ENCODE measurements at places on chromosomes 1 and 21.
A peak's percentile ranks its signal among the peaks of the same experiment; 100 is the strongest.

DNA sequence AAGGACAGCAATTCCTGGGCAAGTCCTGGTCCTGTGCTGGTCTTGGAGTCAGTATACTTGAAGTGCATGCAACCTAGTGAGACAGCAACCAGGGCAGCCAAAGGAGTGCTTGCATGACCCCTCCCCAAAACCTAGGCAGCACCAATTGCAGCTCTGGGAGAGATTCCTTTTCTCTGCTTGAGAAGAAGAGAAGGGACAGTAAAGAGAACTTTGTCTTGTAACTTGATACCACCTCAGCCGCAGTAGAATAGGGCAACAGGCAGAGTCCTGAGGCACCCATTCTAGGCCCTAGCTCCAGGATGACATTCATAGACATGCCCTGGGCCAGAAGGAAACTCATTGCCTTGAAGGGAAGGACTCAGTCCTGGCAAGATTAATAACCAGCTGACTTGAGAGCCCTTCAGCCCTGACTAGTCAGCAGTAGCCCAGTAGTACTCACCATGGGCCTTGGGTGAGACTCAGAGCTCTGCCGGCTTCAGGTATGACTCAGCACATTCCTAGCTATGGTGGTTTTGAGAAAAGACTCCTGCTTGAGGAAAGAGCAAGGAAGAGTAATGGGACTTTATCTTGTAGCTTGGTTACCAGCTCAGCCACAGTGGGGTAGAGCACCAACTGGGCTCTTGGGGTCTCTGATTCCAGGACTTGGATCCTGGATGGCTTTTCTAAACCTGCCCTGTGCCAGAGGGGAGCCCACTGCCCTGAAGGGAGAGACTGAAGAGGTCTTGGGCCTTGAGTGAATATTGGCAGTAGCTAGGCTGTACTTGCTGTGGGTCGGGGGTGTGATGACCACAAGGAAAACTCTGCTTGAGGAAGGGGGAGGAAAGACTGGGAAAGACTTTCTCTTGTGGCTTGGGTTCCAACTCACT is 51.7 kb upstream of the ACADM start:
- no peak for DNase-seq

GRCh38 chr1:20992322-20993056 is 184.2 kb downstream of the EIF4G3 start:
- peak; percentile 62 for DNase-seq

DNA sequence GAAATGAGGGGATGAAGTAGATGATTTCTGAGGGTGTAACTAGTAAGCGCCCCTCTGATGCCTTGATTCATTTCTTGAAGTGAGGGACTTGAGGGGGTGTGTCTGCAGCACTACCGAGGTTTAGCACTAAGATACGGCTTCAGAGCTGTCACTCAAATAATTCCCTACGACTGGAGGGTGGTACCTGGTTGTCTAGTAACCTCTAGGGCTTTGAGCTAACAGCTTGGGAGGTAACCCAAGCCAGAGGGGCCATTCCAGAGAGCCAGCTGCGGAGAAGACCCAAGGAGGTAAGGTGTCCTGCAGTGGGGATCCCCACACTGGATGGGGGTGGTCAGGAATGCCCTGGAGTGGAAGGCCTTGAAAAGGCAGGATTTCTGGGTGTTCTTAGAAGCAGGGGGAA is at the start of gene TTC24:
Gene TTC24 (plus strand): TSS at position 252 of the 400 bp plus-strand sequence. CDS start 1,642 bp downstream, outside the sequence.
- no peak for DNase-seq

DNA sequence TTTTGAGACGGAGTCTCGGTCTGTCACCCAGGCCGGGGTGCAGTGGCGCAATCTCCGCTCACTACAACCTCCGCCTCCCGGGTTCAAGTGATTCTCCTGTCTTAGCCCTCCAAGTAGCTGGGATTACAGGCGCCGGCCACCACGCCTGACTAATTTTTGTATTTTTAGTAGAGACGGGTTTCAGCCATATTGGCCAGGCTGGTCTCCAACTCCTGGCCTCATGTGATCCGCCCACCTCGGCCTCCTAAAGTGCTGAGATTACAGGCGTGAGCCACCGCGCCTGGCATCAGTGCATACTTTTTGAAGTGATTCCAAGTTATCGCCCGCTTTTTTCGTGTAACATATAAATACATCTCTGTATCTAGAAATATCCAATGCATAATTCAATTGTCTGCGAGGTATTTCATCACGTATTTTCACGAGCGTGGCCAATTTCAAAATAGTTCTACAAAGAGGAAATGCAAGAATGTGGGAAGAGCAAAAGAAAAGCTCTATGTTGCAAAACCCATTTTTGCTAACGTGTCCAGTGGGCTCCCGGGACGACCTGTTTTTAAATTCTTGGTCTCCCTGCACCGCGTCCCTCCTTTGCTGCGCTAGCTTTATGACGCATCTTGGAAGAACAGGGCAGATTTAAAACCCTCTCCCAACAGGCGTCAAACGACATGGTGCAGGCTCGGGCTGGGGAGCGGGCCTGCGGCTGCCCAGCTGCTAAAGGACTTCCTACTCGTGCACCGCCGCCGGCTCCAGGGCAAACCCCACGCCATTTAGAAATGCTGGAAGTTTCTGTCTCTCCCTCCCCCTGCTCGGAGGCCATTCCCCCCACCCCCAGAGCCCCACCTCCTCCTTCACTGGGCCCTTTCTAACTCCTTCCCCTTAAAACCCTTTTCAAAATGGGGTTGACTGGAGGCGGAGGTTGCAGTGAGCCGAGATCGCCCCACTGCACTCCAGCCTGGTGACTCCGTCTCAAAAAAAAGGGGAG is 923 bp upstream of the IFNGR2 start:
- peak; percentile 97 for DNase-seq

GRCh38 chr1:83545066-83545862 is 453.7 kb downstream of the TTLL7 start:
- no peak for DNase-seq

- DNase-seq, result no peak
Measured at GRCh38 chr1:3965693-3966092, 65.6 kb upstream of the C1orf174 start.

- DNase-seq, result no peak
Measured at GRCh38 chr1:200783926-200784325, 45.2 kb downstream of the CAMSAP2 start.

GRCh38 chr1:183653876-183654451 is 848 bp upstream of the APOBEC4 start:
- no peak for DNase-seq

DNA sequence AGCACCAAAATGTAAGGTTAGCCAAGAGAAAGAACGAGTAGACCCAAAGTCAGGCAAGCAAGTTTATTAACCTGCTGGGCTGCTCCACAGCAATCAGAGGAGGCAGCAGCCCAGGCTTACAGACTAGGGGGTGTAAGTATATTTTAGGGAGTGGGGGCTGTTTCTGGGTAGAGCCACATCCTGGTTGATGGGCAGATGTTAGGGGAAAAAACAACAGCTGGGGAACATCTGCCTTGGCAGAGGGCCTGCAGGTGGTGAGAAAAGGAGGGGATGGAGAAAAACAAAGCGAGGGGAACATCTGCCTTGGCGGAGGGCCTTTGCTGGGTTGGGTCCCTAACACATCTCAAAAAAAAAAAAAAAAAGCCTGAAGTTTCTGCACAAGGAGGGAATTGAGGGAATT is 9.7 kb upstream of the ZBTB48 start:
- DNase-seq, result no peak

GRCh38 chr1:118210723-118211110 is 25.7 kb upstream of the SPAG17 start:
- no peak for DNase-seq

DNA sequence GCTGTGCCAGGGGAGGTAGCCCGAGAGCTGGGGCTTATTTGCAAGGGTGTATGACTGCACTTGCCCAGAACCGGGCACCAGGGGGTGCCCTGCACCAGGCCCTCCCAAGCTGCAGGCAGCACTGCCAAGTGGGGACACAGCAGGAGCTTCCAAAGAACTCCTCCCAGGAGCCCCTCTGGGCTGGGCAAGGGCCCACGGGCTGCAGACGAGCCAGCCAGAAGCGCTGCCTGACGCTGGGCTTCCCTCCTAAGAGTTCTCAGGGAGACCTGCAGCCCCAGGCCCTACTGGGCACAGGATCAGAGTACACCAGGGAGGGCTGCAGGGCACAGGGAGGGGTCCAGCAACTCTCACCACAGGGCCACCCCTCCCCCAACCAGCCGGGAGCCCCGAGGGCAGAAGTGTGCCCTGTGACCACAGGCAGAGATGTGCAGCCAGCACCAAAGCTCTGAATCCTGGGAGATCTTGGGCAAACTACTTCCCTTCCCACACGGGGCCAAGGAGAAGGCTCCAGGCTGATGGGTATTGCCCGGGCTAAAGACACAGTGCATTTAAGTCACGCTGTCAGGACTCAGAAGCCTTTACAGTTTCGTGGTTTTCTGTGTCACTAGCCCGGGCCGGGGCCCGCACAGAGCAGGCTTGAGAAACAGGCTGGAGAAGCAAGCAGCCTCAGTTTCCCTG is 63.4 kb downstream of the KCNAB2 start:
- peak; percentile 75 for DNase-seq

GRCh38 chr1:156495401-156496140 is 5.0 kb downstream of the MEF2D start:
- DNase-seq, result no peak

DNA sequence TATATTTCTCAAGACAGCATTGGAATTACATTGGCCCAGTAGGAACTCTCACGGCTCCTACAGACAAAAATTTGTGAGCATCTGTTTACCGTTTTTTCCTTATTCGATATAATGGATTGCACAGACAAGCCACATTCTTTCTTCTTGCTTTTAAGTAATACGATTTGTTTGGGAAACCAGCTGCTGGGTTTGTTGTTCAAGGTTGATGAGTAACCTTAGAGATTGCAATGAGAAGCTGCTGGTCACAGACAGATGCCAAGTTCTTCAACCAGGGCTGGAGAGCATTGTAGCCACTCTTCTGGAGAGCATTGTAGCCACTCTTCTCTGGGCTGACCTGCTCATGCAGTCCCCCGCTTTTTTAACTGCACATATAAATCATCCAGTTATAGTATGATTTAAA is 1.4 kb upstream of the MIA3 start:
- DNase-seq, result no peak

GRCh38 chr1:12614402-12615158 is 3.4 kb downstream of the DHRS3 start:
- DNase-seq, result no peak

DNA sequence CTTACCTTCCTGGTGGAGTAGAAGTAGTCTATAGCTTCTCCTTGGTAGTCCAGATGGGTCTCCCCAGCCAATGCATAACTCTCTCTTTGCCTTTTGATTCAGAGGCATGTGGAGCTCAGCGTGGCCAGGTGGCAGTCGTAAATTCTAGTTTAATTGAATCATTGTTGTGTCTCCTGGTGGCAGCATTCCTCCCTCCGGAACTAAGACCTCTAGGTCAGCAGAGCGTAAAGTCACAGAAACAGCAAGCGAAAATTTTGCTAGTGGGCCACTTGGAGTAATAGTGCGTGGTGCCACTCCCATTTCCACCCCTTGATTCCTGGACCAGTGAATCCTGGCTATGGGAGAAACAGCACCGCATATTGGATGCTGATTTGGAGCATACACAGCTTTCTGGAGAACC is 3.9 kb upstream of the TMPRSS2 start:
- DNase-seq, result no peak

DNA sequence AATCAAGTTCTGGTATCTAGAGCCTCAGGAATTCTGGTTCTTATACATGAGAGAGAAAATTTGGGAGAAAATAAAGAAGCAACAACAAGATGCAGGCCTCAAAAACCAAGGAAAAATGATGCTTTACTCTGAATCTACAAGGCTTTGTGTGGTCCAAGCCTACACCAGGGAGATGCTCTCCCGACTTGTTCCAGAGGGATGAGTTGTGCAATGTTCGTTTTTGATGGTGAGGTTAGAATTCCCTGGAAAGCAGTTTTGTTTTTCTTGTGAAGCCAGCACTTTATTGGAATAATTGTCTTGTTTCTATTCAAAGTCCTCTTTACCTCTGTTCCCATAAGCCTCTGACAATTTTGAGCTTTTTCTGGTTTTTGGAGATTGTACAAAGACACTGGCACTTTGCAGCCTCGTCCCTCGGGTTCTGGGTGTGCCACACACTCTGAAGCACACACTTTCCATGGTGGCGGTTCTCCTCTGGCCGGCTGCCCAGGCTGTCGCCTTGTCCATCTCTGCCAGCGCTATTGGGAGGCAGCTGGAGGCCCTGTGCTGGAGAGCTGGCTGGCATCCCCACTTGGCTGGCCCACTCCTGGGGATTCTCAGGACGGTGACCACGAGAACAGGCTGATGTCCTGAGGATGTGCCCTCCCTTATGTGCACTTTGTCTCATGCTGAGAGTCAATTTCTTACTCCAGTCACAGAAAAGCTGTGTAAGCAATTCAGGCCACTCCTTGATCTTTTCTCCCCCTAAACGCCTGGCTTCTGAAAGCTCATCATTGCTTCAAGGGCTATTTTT is 70.2 kb downstream of the EDEM3 start:
- DNase-seq, result no peak

GRCh38 chr21:38430401-38430984 is 67.8 kb downstream of the ERG start:
- no peak for DNase-seq

GRCh38 chr1:45004281-45004920 is 6.7 kb downstream of the HECTD3 start:
- DNase-seq, result no peak

GRCh38 chr1:163162381-163162914 is 40.3 kb downstream of the RGS5 start:
- no peak for DNase-seq

GRCh38 chr1:150787455-150787854 is 20.6 kb downstream of the CTSK start:
- DNase-seq, result no peak

Measured in inflammatory macrophage (primary cell).